SW 1271 (cell line): ENCODE measurements at places on chromosomes 13 and 19.

DNA sequence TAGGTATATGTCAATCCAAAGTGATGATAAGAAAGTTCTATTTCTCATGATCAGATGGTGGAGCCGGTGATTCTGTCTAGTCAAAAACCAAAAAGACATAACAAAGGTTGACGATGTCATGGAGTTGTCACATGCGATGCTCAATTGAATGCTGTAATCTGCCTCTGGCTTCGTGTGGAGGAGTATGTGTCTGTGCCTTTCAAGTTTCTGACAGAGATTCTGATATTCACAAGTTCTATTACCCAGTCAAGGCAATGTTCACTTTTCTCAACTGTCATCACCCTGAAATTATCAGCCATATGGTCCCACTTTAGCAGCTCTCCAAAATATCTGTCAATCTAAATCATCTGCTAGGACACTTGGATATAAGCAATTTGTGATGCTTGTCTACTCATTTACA, 367.6 kb upstream of the PRR20A start:
- DNase-seq, result no peak

- DNase-seq, result no peak
These were observed at the start of gene CYSLTR2 for GRCh38 chr13:48653472-48653939. TSS of gene CYSLTR2 (plus strand) at chr13:48653929. CDS start at chr13:48706818, 52,889 bp downstream.

GRCh38 chr13:90272356-90272755, 1075.1 kb upstream of the MIR17HG start:
- peak; percentile 2 for DNase-seq

DNA sequence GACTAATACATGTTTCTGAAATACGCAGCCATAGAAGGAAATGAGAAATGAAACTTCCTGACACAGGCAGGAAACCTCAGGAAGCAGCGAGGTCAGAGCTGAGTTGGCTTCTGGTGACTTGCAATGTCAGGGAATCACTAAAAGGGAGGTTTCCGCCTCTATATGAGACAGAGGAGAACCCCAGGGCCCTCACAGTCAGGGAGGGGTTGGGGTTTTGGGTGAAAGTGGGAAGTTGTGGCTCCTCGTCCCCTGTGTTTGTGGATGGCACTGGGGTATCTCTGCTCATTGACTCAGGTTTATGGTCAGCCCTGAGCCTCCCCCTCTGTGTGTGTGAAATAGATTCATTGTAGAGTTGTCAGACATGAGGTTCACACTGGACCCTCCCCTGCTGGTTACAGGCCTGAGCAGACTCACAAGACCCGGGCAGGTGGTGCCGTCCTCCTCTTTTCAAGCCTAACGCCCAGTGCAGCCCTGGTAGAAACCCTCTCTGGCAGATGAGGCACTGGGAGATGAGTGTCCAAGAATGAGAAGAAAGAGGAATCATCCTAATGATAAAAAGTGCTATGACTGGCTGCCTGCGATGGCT, 5.5 kb upstream of the LILRA6 start:
- DNase-seq, result no peak

DNA sequence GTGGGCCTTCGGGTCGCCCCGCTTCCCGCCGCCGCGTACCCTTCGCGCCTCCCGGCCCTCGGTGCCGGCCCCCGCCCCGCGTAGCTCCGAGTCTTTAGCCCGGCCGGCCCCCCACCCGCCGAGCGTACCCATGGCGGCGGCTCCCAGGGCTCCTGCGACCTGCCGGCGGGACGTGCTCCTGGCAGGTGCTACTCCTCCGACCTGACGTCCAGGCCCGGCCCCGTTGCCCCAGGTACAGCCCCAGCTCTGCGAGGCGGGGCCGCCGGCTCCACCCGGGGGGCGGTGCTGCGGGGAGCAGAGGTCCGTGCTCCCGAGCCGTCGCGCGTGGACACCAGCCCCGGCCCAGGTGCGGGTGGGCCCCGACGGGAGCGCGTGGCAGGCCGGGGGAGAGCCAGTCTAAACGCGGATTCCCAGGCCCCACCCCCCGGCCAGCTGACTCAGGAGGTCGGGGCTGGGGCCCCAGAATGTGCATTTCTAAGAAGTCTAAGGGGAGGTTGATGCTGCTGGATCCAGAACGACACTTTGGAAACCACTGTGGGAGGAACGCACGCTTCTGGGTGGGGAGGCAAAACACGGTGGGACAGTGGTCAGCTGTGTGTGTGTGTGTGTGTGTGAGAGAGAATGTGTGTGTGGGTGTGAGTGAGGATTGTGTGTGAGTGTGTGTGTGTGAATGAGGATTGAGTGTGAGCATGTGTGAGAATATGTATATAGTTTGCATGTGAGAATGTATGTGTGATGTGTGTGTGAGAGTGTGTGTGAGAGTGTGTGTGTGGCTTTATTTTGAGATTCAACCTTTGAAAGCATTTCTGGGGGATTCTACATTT, at the start of gene SLC15A1:
SLC15A1 (minus strand) TSS at position 206 of the 824 bp plus-strand sequence; CDS start at position 132, 74 bp downstream.
- no peak for DNase-seq

GRCh38 chr13:44414716-44415115, 41.1 kb downstream of the SERP2 start:
- no peak for DNase-seq

- DNase-seq, result no peak
These were observed 40.2 kb upstream of the NPAS1 start for GRCh38 chr19:46979126-46980105.

DNA sequence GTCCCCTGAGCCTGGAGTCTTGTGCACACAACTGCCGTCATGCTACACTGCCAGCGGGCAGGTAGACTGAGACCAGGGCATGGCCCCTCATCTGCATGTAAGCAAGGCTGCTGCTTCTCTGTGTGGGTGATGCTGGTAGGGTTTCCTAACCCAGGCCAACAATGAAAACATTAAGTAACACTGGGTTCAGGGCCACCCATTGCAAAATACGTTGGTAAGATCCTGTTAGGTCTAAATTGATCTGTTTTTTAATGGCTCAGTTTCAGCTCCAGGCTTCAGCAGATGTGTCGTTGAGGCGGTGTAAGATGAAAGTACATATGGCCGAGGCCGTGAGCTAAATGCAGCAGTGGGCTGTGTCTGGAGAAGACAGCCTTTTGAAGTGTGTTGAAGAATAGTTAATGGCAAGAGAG, 383.4 kb downstream of the IRS2 start:
- DNase-seq, result no peak

DNA sequence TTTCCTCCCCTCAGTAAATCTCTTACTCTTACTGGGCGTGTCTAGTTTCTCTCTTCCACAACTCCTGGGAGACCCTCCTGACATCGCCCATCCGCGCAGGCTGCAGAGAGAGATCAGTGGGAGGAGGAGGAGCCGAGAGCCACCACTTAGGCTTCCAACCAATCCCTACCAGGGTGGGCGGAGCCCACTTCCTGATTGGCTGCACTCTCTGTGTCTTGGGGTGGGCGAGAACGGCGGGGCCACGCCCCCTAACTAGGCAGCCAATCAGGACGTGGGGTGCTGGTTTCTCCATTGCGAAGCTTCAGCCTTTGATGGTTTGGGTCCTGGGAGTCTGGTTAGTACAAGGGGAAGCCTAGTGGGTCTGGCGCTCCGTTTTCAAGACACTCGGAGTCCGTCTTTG, at the start of gene PMIS2:
PMIS2 (plus strand) TSS at position 326 of the 400 bp plus-strand sequence. CDS start 87 bp downstream, outside the sequence.
- DNase-seq, result peak; percentile 4
